Calu3 (cell line): ENCODE measurements at places on chromosomes 2 and 18. TPM values are rescaled to one million over a fixed set of nuclear protein-coding genes. Genes with fewer than 3 reads are reported as not detected.

CHRNG gene
- total RNA-seq: not detected in 2 replicates

TDRD15 gene
- not detected in 2 replicates for total RNA-seq

GRCh38 chr2:217897816-217898806 lies 104.7 kb downstream of the TNS1 start:
- no peak for DNase-seq

DNA sequence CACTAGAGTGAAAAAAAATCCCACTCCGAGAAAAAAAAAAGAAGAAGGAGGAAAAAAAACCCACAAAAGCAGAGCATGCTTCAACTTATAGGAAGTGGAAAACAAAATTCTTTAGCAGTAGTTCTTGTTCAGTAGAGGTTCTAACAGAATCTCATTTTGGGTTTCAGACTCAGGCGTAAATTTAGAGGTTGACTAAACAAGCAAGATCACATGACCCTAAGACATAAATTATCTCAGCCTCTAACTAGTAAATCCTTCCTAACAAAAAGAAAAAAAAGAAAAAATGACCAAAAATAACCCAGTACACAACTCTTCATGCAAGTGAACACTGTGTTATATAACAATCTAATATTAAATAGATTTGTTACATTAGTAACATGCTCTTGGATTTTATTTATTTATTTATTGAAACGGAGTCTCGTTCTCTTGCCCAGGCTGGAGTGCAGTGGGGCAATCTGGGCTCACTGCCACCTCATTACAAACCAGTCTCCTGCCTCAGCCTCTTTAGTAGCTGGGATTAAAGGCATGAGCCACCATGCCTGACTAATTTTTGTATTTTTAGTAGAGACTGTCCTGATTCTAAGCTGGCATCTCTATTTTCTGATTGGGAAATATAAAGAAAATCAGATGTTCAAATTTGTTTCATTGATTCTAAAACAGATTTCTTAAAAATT lies 35.4 kb downstream of the PPP4R3B start:
- DNase-seq: no peak

GRCh38 chr2:69188182-69188900 lies 175.4 kb downstream of the ANTXR1 start:
- no peak for DNase-seq

DNA sequence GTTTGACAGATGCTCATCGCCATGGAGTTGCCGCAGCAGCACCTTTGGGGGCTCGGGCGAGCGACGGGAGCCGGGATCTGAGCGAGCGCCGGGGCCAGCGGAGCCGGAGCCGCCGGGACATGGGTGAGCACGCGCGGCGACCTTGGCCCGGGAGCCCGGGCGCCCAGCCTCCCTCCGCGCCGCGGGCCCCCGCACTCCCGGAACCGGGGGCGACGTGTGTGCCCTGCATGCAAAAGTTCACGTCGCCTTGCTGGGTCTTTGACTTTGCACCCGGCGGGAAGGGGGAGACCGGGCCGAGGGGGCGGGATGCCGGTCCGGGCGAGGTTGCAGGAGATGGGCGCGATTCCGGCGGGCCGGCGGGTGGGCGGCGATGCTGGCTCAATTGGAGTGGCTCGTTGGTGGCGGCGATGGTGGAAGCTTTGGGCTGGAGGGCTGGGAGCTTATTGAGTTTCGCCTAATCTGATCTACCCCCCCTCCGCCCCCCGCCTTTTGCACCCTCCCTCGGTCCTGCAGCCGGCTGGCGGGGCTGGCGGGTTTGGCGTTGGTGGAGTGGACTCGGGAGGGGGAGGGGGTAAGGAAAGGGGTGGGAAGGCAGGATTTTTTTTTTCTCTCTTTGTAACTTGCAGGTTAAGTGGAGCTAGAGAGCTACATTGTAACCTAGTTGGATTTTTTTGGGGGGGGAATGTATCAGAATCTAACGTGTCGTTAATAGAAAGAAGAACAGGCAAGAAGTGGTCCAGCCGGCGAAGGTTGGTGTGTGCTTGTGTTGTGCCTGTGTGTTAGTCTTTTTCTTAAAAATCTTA lies at the start of gene SETBP1:
TSS of gene SETBP1 (plus strand) at position 616 of the 803 bp plus-strand sequence. CDS start 20,459 bp downstream, outside the sequence.
- DNase-seq: peak; percentile 44

GRCh38 chr2:15369129-15369528 lies 192.0 kb downstream of the NBAS start:
- DNase-seq: no peak

- no peak for DNase-seq
Measured at GRCh38 chr2:240997141-240997855, 1.1 kb upstream of the SNED1 start.

GRCh38 chr2:111896576-111896975 lies 1.8 kb upstream of the MERTK start:
- DNase-seq: no peak

DNA sequence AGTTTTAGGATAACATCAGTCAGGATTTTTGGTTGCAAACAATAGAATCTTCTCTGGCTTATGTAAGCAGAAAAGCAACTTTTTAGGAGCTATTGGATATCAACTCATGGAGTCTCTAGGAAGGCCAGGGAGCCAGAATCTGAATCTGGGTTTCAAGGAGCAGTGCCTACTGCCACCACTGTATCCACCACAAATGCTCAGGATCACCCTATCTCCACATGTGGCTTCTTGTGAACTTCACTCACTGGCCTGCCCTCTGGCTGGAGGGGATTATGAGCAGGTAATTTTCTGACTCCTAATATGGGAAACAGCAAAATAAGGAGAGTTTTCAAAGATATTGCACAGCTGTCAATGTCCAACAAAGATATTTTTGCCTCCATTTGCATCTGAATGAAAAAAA lies 142.9 kb downstream of the PKP4 start:
- no peak for DNase-seq

DNA sequence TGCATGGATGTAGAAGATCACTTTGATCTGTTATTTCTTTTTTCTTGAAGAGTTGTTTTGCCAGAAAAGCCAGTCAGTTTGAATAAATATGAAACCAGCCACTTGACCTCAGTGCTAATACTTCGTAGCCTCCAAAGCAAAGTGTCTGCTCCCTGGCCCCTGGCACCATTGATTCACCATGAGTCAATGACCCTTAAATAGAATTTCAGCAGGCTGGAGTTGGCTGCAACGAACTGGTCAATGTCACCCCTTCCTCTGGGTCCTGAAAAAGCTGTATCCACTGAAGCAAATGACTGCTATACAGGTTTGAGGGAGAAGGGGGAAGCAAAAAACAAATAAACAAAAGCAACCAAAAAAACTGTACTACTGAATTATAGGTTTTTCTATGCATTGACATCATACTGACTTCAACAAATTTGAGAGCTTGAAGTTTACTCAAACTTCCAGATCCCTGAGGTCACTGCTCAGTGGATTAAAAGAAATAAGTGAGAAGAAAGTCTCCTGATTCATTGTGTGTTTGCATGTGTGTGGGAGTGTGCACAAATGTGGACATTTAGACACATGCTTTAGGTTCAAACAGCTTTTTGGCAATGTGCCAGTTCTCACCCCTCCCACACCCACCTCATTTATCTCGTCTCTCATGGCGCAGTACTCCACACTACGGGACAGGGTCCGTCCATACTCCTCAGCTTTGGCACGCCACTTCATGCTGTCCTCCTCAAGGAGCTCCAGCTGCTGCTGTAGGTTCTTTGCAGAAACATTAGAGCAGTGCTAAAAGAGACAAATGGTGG lies 58.1 kb upstream of the TTN start:
- no peak for DNase-seq

GRCh38 chr2:9076210-9076609 lies 72.7 kb upstream of the MBOAT2 start:
- no peak for DNase-seq
